Sigmoid colon (tissue), 7 donors: ENCODE measurements at places on chromosomes 5 and 9.

- no peak for DNase-seq
Observed at GRCh38 chr9:2809692-2810419, 34.0 kb downstream of the PUM3 start.

- peak; percentile 81 for DNase-seq
Observed at GRCh38 chr9:108186642-108187395, 669.0 kb downstream of the ACTL7B start.

DNA sequence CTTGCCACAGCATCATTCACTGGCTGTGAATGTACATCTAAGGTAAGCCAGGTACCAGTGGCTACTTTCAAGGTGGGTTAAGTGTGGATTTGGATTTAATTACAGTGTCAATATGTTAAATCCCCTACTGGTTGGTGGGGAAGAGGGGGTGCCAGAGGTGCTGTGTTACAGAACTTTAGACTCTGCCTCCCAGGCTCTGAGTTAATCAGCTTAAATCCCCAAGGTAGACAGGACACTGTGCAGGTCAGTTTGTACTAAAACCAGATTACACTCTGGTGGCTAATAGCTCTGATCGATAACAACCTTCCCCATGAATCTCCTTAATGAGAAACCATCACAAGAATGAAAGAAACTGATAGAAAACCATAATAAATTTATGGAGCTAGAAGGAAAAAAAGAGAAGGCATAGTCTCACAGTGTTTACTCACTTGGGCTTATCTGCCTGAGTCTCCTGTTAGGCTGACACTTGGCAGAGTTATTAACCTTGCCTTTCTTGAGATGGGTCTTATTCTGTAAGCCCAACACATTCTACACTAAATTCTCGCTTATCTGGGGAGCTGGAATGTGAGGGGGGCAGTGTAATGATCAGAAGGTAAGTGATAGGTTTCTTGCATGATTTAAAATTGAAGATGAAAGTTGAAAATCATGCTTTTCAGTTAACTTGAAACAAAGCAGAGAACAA is 106.8 kb downstream of the LMNB1 start:
- DNase-seq: no peak

DNA sequence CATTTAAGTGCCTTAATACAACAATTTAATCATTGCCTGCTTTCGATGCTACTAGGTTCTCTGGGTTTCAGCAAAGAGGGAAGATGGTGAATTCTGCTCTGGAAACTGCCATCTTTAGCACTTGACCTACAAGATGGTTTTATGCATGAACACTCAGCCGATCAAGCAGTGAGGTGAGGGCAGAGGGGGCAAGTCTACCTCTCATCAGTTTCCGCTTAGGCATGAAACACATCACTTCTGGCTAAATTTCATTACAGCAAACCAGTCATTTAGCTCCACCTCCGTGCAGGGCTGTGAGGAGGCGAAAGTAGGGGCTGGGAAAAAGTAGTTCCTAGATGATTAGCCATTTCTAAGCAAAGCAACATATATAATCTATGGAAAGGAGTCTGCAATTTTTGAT is 1018.0 kb downstream of the CDH18 start:
- DNase-seq: no peak

DNA sequence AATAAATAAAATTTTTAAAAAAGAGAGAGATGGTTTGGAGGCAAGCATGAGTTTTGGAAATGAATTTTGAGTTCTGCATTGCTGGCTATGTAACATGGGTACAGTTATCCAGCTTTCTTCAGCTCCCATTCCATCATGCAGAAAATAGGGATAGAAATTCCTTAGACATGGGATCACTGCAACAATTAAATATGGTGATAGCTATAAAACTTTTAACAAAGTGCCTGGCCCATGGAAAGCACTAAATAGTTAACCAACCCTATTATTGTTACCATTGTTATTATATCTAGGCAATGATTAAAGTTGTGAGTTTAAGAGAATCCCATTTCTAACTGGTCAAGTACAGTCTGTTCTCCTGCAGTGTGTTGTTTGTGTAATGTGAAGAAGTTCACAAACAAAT is 115.4 kb upstream of the GAS1 start:
- no peak for DNase-seq

DNA sequence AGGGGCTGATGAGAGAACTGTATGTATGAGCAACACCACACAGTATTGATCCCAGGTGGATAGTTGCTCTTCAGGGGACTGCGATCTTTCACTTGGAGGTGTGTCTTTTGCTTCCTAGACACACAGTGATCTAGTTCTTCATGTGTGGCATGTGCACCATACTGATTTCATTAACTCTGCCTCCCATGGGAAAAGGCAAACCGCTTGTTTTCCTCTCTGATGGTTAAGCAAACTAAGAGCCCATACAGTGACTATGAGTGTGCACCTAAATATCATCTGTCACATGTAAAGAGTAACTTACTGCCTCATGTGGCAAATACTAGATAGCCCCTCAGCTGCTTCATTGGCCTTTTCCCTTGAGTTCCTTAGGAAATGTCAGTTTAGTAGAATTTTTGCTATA is 147.3 kb downstream of the TLE4 start:
- DNase-seq: no peak
